ENCODE measurements at places on chromosomes 5 and 9.

- no peak for DNase-seq
Measured at GRCh38 chr5:56155992-56156584, 77.0 kb downstream of the ANKRD55 start.

- no peak for DNase-seq
Measured at GRCh38 chr5:44719856-44720255, 88.9 kb upstream of the MRPS30 start.

- no peak for DNase-seq
Measured at GRCh38 chr9:18905028-18905882, 127.8 kb downstream of the SAXO1 start.

GRCh38 chr9:134490446-134490845, 151.2 kb upstream of the COL5A1 start:
- DNase-seq = no peak

DNA sequence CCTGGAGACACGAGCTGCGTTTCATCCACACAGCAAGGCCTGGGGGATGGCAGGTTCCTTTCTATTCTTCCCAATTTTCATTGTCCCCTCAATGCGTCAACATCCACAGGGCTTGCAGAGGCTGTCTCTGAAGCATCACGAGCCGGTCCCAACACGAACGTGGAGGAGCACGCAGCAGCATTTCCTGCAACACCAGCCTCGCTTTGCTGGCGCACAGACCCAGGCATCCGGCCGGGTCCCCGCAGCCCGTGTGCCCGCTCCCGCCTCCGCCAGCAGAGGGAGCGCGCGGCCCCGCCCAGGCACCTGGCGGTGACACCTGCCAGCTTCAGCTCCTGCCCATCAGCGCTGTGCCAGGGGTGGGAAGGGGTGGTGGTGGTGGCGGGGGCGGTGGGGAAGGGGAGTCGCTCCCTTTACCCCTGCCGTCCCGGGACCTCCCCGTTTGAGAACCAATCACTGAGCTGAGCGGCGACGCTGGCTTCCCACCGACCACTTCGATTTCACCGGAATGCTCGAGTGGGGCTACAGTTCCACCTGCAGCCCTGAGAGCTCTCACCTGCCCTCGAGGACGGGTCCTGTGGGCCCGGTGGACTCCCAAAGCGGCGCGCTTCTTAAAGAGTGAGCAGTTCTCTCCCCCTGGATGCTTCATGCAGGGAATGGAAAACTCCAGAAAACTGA, 464.5 kb downstream of the ICE1 start:
- peak; percentile 58 for DNase-seq

DNA sequence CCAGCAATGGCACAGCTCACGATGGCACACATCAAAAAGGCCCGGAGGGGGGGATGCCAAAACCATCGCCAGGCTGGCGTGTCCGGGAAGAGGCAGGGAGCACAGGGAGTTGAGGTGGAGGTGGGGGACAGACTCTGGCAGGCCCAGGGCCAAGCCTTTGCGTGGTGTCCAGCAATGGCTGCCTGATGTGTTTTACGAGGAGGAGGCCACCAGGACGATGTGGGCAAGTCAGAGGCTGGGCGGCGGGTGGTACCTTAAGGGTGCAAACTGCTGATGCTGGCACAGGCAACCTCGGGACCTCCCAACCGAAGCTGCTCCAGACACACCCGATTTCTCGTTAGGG, 4.7 kb downstream of the VAV2 start:
- DNase-seq = no peak

- no peak for DNase-seq
Measured at GRCh38 chr5:12934722-12935121, 1009.8 kb downstream of the DNAH5 start.

DNA sequence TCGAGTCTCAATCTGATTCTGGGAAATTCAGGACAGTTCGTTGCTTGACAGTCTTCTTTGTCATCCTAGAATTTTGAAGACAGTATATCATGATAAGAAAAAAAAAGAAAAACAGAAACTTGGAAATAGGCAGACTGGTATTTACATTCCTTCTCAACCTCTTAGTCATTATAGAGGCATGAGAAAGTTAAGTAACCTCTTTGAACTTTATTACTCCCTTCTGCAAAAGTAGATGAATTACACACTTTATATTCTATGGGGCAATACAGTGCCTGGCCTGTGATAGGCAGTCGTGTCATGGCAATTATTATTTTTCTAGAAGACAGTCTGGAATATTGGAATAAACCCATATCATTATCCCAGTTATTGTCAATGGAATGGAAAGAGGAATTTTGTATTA, 828.9 kb downstream of the TLR4 start:
- no peak for DNase-seq

GRCh38 chr5:39015743-39016586, 58.2 kb downstream of the RICTOR start:
- no peak for DNase-seq

GRCh38 chr5:124438903-124439281, 307.5 kb downstream of the ZNF608 start:
- DNase-seq = no peak

GRCh38 chr5:179900206-179900605, 7.5 kb downstream of the TBC1D9B start:
- DNase-seq = no peak

GRCh38 chr9:126514037-126514821, 99.5 kb upstream of the LMX1B start:
- DNase-seq = peak; percentile 93

GRCh38 chr5:135951257-135951656, 3.5 kb downstream of the LECT2 start:
- no peak for DNase-seq

DNA sequence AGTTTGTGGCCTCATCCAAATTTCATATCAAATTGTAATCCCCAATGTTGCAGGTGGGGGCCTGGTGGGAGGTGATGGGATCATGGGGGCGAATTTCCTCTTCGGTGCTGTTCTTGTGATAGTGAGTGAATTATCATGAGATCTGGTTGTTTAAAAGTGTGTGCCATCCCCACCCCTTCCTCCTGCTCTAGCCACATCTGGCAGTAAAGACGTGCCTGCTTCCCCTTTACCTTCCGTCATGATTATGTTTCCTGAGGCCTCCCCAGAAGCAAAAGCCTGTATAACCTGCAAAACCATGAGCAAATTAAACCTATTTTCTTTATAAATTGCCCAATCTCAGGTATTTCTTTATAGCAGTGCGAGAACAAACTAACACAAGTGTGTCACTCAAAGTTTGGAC, 71.0 kb upstream of the MOCS2 start:
- DNase-seq = no peak

GRCh38 chr5:52491071-52491787, 296.5 kb upstream of the ITGA1 start:
- no peak for DNase-seq

- no peak for DNase-seq
Measured at GRCh38 chr9:92558612-92559374, 23.0 kb upstream of the ECM2 start.

DNA sequence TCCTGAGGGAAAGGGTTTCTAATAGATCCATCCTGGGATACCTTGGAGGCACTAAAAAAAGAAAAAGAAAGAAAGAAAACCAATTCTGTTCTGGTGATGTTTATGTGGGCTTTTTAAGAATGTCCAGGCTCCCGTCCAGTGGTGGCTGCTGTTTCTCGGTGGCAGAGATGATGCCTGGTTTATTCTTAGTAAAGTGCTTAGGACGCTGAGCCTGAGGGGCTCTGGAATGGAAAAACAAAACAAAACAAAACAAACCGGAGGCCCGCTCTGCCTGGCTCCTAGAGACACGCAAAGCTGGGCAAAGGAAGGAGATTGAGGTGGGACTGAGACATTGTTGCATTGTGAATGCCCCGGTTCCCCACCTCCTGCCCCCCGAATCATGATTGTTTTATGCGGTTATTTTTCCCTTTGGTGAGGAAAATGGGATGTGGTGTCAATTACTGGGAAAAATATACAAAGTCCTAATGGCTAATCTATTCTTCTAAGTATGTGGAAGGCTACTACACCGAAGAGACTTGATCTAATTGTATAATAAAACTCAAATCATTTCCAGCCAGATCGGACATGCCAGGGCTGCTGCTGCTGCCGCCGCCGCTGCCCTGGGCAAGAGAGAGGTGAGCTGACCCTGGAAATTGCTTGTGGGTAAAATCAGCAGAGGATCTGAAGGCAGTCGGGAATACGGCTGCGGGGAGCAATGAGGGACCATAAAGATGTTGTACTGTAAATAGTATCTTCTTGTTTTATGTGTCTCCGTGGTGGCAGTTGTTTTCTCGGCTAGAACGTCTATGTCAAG, 644.9 kb downstream of the CCDC171 start:
- no peak for DNase-seq

DNA sequence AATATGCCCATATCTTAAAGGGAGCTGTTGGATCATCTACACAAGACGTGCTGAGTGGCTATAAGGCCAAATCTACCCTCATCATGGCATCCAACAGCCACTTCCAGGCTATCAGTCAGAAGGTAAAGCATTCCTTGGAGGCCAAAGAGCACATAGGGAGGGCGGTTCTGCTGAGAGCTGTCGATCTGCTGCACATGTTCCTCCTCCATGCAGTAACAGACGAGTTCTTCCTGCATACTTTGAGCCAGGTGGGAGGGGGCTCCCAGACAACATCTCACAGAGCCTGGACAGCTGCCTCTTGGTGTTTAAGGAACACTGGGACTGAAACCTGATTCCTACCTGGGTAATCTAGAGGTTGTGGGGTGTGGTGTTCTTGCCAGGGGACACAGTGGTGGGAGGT, 93.3 kb upstream of the RAI14 start:
- no peak for DNase-seq

GRCh38 chr5:19930451-19930850, 57.5 kb downstream of the CDH18 start:
- DNase-seq = no peak

DNA sequence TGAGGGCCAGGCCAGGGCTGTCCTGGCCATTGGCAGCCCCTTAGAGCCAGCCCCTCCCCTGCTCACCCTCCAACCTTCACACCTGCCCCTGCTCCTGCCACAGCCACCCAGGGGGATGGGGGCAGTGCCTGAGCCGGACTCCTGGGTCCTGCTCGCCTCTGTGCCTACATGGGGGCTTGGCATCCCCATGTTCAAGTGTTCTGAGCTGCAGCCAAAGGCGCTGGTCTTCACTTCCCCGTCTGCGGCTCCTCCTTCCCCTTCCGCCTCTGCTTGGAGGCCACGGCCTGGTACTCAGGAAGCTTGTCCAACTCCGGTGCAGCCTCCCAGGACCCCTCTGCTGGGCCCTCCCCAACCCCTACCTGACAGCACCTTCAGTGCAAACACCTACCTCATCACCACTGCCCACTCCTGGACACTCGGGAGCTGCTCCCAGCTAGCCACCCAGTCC, 2.3 kb upstream of the DNLZ start:
- no peak for DNase-seq

GRCh38 chr9:13665418-13666066, 386.1 kb upstream of the MPDZ start:
- no peak for DNase-seq

GRCh38 chr5:66840511-66841013, 244.4 kb downstream of the MAST4 start:
- DNase-seq = no peak

GRCh38 chr9:29297592-29297991, 1724.3 kb upstream of the C9orf72 start:
- DNase-seq = no peak

DNA sequence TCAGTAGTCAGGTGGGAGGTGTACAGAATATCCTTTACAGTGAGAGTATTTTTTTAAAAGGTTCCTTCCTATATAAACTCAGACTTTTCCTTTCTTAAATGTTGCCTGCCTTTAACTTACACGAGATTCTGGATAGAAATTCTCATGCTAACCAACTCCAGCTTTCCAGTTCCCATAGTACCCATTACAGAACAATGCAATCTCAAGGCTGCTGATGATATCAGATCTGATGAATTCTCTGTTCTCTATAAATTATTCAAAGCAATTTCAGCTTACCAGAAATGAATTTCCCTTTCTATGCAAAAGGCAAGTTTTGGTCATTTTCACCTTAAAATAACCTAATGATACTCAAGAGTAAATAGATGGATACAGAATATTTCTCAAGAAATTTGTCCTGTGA, 90.3 kb downstream of the NUDT12 start:
- no peak for DNase-seq

- DNase-seq = no peak
Measured at GRCh38 chr5:158502686-158503085, 597.0 kb downstream of the EBF1 start.

GRCh38 chr5:160750938-160751657, 100.9 kb downstream of the ATP10B start:
- no peak for DNase-seq

DNA sequence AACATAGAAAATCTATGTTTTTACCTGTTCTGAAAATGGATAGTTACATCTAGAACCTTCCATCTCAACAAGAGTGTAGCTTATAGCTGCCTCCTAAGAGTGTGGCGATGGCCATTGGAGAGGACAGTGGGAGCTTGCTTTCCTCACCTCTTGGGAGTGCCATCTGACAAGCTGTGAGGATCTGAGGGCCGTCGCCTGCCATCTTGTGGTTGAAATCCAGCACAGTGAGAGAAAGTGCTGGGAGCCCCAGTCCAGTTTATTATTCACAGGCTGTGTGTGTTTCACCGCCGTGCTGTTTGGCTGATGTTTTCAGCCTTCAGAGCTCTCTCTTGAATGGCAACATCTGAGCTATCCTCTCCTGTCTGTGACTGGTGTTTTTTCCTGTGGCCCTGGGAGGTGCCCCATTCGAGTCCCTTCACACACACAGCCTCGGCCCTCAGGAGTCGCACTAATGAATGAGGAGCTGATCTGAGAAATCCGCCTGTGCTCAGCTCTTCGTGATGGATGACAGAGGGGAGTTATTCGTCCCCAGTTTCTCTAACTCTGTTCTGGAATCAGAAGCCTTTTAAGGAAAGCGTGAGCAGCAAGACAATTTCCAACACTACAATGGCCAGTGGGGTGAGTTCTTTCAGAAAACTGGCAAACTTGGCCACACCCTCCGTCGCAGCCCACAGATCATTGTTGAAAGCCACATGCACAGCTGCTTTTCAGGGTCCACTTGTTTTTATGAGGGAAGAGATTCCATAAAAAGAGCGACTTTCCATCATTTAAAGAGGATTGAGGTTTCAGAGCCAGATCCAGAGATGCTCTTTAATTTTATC, 170.3 kb downstream of the PDZD2 start:
- peak; percentile 67 for DNase-seq

DNA sequence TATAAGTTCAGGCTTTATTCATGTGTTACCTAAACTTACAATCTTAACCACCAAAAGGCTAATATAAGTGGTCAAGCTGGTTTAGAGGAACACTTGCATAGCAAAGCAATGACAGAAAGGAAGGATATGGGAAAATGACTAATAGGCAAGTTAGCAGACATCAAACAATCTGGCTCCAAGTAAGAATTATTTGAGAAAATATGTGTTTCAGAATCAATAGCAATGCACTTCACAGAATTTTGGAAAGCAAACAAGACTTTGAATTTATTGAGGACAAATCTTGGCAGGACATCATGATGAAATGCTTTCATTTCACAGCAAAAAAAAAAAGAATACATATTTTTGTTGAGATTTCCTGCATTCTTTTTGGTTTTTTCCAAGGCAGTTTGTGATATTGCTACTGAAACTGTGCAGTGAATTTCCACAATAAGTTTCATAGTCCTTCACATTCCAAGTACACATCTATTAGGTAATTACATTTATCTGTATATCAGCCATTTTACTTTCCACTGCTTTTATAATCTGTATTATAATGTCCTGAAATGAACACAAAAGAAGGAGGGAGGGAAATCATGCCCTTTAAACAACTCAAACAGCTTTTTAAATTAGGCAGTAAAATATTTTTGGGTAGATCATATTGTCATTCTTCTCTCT, 417.9 kb downstream of the NR2F1-AS1 start:
- no peak for DNase-seq
